ENCODE measurements at places on chromosomes 4 and X.

- H3K4me1 ChIP-seq, result no peaks in the 10 kb centered on the region
- H3K27ac ChIP-seq, result no peak overlapping the region
- H3K27me3 ChIP-seq, result no peaks in the 10 kb centered on the region
- no peaks in the 10 kb centered on the region for H3K36me3 ChIP-seq
- DNase-seq, result no peak
These were observed 118.7 kb upstream of the CHRDL1 start for GRCh38 chrX:110914281-110914680.

DNA sequence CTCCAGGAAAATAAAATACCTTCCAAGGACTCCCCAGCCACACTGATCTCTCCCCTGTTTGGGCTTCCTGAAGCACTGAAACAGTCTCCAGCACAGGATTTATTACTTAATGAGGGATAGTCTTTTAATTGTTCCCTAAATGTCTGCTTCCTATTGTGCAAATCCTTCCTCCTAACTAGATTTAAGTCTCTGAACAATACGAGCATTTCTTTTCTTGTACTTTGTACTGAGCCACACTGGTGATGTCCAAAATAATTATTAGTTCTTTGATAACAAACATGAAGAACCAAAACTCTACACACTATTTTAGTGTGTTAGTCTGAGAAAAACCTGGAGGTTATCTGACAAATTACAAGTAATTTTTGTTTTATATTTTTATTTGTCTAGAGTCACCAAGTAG lies 5.1 kb downstream of the ADGRA3 start:
- H3K36me3 ChIP-seq, result peaks cover 7% of the 10 kb centered on the region
- H3K4me3 ChIP-seq, result no peak overlapping the region
- H3K27ac ChIP-seq, result no peak overlapping the region
- H3K4me1 ChIP-seq, result peaks cover 32% of the 10 kb centered on the region

- no peak overlapping the region for H3K4me3 ChIP-seq
- no peak overlapping the region for H3K27ac ChIP-seq
- H3K4me1 ChIP-seq, result no peaks in the 10 kb centered on the region
- H3K27me3 ChIP-seq, result no peaks in the 10 kb centered on the region
These were observed 61.6 kb upstream of the TEX13A start for GRCh38 chrX:105282077-105282476.

DNA sequence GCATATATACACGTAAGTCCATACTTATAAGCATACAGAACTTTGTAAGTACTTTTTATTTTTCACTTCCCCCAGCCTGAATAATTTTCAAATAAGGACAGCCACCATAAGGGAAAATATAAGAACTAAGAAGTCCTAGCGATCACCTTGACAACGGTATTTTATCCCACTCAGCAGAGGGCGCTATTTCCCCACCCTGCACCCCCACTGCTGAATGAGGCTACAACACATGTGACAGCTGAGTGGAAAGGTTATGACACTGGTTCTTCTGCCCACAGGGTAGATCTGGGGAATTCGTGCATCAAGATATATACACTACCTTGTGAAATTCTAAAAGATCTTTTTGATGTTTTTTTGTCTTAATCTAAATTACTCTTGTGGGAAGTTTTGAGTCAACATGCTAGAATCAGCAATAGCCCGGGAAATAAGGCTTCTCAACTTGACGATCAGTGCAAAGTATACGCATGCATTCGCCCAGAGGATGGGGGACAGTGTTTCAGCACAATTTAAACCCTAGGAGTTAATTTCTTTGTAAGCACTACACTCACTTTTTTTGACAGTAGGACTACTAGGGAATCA lies 151.5 kb downstream of the CORIN start:
- H3K36me3 ChIP-seq, result no peaks in the 10 kb centered on the region
- H3K4me3 ChIP-seq, result no peak overlapping the region
- DNase-seq, result peak; percentile 85
- H3K27ac ChIP-seq, result no peak overlapping the region

DNA sequence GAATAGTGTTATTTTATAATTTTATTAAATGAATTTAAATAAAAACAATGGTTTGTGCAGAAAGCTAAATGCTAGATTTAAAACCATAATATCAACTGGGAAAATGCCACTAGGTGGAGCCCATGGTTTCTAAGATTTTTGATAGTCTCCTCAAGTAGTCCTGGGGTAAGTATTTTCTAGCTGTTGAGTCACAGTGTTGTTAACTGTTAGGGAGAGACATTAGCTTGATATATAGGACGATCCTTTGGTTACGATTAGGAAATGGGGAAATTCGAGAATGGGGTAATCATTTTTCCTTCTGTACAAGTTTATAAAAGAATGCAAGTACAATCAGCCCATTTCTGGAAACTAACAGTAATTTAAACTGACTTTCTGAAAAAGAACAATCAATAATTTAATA lies 378.4 kb downstream of the ANKRD50 start:
- no peak overlapping the region for H3K27ac ChIP-seq
- no peaks in the 10 kb centered on the region for H3K4me1 ChIP-seq
- DNase-seq, result peak; percentile 37

DNA sequence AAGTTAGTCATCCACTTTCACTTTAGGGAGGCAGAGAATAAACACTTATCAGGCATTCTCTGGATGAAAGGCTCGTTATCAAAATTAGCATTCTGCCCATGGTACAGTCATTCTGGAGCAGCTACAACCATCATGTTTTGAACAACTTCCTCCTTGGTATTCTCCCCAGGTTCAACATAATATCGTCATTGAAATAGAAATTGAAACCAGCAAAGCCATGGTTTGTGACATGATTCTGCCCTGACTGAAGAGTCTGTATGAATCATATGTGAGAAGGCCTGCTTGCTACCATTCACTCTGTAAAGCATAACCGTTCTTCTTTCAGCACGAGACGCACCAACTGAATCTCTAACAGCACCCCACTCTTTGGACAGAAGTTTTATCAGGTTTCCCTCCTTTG lies 127.5 kb upstream of the RADX start:
- no peaks in the 10 kb centered on the region for H3K36me3 ChIP-seq
- no peak overlapping the region for H3K27ac ChIP-seq
- peak overlapping the region; percentile 12 for H3K4me3 ChIP-seq
- DNase-seq, result peak; percentile 20
- H3K4me1 ChIP-seq, result peaks cover 22% of the 10 kb centered on the region

GRCh38 chr4:184536065-184536880 lies 61.9 kb upstream of the IRF2 start:
- H3K36me3 ChIP-seq, result no peaks in the 10 kb centered on the region
- peak overlapping the region; percentile 96 for H3K27ac ChIP-seq
- DNase-seq, result no peak
- H3K4me3 ChIP-seq, result peak overlapping the region; percentile 97

DNA sequence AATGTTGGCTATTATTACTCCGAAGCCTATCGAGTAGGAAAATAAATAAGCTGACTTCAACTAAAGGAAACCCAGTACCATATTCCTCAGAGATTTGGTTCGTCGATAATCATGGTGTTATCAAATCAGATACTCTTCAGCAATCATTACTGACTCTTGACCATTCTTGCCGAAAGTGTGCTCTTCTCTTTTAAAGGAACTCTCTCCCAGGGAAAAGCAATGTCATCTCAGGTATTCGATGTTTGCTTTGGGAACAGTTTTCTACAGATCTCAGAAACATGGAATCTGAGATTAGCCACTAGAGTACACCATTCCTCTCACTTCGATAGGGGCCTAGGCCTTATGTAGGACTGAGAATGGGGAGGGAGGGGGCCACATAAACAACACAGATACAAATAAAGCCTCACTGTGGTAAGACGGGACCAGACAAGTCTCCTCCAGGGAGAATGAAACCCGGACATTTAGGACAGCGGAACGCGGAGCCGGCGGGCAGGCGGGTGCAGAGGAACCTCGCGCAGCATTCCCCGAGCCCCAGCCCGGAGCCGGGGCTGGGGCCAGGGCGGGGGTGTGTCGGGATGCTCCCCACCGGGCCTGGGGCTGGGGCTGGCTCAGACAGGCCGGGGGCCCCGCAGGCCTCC lies 581 bp downstream of the DNAJB14 start:
- DNase-seq, result no peak
- H3K27ac ChIP-seq, result peak overlapping the region; percentile 94
- H3K36me3 ChIP-seq, result peaks cover 38% of the 10 kb centered on the region
- peak overlapping the region; percentile 99 for H3K4me3 ChIP-seq
- no peaks in the 10 kb centered on the region for H3K27me3 ChIP-seq
- H3K4me1 ChIP-seq, result peaks cover 53% of the 10 kb centered on the region

DNA sequence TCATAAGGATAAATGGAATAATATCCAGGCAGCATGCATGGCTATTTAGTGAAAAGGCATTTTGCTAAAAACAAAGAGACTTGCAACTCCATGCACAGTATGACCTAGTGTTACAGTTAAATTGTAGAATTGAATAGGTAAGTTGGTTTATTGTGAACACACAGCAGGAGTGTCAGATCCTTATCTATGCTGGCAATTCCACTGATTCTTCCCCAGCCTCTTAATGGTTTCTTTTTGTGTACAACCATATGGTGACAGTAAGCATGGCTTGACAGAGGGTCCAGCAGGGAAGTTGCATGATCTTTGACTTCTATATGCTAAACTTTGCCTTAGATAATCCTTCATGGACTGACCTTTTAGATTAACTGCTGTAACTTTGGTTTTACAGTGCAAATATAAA lies 936.6 kb upstream of the EPHA5 start:
- DNase-seq, result no peak
- no peaks in the 10 kb centered on the region for H3K4me1 ChIP-seq
- H3K36me3 ChIP-seq, result no peaks in the 10 kb centered on the region
- no peaks in the 10 kb centered on the region for H3K27me3 ChIP-seq
- H3K27ac ChIP-seq, result no peak overlapping the region
- H3K4me3 ChIP-seq, result no peak overlapping the region

GRCh38 chrX:12711435-12712040 lies 79.7 kb upstream of the PRPS2 start:
- no peaks in the 10 kb centered on the region for H3K4me1 ChIP-seq
- no peak overlapping the region for H3K4me3 ChIP-seq
- H3K36me3 ChIP-seq, result no peaks in the 10 kb centered on the region
- H3K27ac ChIP-seq, result no peak overlapping the region
- no peaks in the 10 kb centered on the region for H3K27me3 ChIP-seq
- DNase-seq, result no peak

DNA sequence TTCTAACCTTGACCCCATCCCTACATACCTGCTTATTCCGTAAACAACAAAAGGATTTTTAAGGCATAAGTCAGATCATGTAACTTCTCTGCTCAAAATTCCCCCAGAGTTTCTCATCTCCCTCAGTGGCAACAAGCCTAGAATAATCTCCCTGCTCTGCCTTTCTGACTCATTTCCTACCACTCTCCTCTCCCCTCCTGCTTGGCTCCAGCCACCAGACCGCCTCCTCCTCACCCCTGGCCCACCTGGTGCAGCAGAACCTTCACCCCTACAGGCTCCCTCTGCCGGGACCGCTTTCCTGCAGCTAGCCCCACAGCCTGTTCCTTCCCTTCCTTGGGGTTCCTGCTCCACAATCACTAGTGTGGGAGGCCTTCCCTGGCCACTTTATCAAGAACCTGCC lies 32.1 kb downstream of the TSPAN5 start:
- no peaks in the 10 kb centered on the region for H3K36me3 ChIP-seq
- DNase-seq, result peak; percentile 20
- H3K27ac ChIP-seq, result no peak overlapping the region
- H3K27me3 ChIP-seq, result no peaks in the 10 kb centered on the region

- no peak overlapping the region for H3K4me3 ChIP-seq
- no peaks in the 10 kb centered on the region for H3K36me3 ChIP-seq
- H3K27ac ChIP-seq, result no peak overlapping the region
These were observed 27.0 kb upstream of the PROM1 start for GRCh38 chr4:16110661-16111290.

DNA sequence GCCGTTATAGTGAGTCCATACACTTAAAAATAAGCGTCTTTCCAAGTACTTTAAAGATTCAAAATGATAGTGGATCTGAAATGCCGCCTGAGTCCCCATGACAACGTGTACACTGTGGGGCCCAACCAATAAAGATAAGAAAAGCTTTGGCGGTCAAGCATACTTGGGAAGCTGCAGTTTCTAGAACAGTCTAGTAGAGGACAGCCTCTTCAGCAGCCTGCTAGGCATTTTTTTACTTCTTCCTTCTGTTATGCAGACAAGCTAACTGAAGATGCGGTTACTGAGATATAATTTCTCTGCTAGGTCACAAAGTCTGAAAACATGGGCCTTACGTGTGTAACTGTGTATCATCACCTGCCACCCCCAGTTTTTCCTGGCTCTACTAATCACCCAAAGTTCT lies 402 bp upstream of the UPRT start:
- H3K4me1 ChIP-seq, result peaks cover 43% of the 10 kb centered on the region
- no peaks in the 10 kb centered on the region for H3K27me3 ChIP-seq
- H3K27ac ChIP-seq, result peak overlapping the region; percentile 91
- peaks cover 6% of the 10 kb centered on the region for H3K36me3 ChIP-seq

DNA sequence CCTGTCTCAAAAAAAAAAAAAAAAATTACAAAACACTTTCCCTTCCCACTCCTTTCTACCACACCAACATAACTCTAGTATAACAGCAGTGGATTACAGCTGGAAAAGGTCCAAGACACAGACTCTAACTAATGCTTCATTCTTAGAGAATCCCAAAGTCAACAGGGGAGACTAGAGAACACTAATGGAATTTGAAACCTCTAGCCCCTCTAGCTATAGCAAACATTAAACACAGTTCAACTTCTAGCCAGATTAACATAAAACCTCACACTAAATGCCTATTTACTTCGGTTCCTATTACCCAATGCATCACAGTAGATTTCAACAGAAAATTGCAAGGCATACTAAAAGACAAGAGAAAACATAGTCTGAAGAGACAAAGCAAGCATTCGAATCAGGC lies 10.5 kb upstream of the DHX15 start:
- H3K4me1 ChIP-seq, result no peaks in the 10 kb centered on the region
- DNase-seq, result no peak
- H3K4me3 ChIP-seq, result no peak overlapping the region
- no peak overlapping the region for H3K27ac ChIP-seq
- H3K36me3 ChIP-seq, result peaks cover 10% of the 10 kb centered on the region

DNA sequence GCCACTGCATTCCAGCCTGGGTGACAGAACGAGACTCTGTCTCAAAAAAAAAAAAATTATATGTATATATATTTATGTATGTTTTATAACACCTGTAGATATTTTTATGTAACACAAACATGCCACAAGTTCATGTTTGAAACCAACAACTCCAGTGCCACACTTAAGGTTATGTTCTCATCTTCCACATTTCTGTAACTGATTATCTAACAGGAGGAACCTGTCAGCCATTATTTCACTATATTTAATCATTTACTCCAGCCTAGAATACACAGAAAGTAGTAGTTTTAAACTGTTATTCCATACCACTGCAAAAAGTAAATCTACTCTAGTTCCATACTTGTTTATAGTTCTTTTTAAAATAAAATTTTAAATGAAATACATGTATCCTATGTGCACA lies 32.3 kb downstream of the MCUB start:
- DNase-seq, result no peak
- H3K4me1 ChIP-seq, result peaks cover 54% of the 10 kb centered on the region
- no peak overlapping the region for H3K4me3 ChIP-seq
- peak overlapping the region; percentile 65 for H3K27ac ChIP-seq
- peaks cover 5% of the 10 kb centered on the region for H3K36me3 ChIP-seq

DNA sequence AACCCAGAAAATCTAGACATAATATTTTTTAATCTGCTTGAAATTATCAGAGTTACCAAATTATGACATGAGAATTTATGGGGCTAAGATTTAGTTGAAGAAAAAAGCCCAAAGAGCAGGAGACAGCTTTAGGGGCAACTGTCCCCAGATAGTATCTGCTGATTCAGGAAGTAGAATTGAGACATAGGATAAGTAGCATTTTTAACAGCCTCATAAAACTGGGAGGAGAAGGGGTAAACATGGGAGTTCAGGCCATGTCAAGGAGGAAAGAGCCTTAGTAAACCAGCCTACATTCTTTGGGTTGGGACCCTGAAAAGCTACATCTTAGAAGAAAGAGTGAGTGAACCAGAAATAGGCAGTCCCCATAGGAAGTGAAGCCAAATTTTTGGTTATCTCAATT lies 9.7 kb upstream of the RAB28 start:
- no peak for DNase-seq
- no peaks in the 10 kb centered on the region for H3K36me3 ChIP-seq
- no peaks in the 10 kb centered on the region for H3K4me1 ChIP-seq

GRCh38 chrX:152901816-152902501 lies 4.1 kb downstream of the ZNF185 start:
- no peak overlapping the region for H3K27ac ChIP-seq
- H3K36me3 ChIP-seq, result no peaks in the 10 kb centered on the region
- peaks cover 2% of the 10 kb centered on the region for H3K27me3 ChIP-seq

Measured in activated naive CD4-positive, alpha-beta T cell treated with anti-CD3 and anti-CD28 coated beads for 36 hours (primary cell).